ENCODE measurements at places on chromosomes 3 and 15. TPM values are rescaled to one million over a fixed set of nuclear protein-coding genes. Genes with fewer than 3 reads are reported as not detected.

GRCh38 chr15:32679298-32679690 is 37.8 kb downstream of the SCG5 start:
- no peak for ATAC-seq

- ATAC-seq, result peak; percentile 12
Measured at GRCh38 chr15:40344631-40345120, 3.9 kb upstream of the CCDC9B start.

DNA sequence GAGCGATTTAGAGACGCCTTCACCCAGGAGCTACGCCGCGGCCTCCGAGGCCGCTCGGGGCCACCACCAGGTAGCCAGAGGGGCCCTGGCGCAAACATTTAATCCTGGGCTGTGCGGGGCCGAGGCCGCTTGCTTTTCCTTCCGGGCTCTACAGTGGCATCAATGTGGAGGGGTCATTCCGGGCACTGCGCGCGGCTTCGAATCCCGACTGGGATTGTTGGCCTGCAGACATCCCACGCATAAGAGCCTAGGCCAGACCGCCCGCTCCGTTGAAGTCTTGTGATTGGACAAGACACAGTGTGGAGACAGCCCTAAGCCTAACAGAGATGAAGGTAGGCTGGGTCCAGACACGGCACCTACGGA is 568 bp upstream of the NCBP2 start:
- ATAC-seq, result no peak

DNA sequence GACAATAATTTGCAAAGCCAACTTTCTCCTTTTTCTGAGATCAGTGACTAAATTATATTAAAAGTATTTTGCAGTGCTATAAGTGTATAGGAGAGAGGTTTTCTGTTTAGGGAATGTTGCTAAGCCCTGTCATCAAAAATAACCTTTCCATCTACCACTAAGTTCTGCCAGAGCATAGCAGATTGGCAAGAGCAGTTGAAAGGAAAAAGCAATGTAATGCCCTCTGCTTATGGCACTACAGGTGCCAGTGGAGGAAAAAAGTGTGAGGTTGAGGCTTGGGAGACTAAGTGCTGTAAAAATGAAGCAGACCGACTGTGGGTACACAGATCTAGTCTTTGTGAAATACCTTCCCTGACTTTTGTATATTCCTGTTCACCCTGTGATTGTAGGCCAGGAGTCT is 11.5 kb downstream of the FILIP1L start:
- ATAC-seq, result no peak

- ATAC-seq, result peak; percentile 92
Measured at GRCh38 chr3:52216585-52217408, 8.6 kb downstream of the TLR9 start.

- ATAC-seq, result no peak
Measured at GRCh38 chr3:156445117-156446090, 109.5 kb downstream of the SSR3 start.

Gene HGD
- not detected for total RNA-seq
